MCF 10A (cell line): ENCODE measurements at places on chromosomes 2 and 18. TPM values are rescaled to one million over a fixed set of nuclear protein-coding genes. Genes with fewer than 3 reads are reported as not detected.
A peak's percentile ranks its signal among the peaks of the same experiment; 100 is the strongest.

DNA sequence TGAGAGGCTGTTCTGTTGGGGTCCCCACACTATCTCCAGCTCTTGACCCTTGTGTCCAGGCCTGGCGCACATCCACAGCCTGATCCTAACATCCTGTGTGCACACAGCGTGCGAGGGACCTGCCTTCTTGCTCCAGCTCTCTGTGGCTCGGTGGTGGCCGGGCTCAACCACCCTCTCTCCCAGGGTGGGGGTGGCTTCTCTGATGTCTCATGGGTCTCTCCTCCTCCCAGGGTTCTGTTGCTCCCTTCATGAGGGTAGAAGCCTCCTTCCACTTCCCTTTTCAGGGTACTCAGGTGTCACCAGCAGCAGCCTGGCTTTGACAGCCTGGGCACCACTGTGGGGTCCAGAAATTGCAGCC lies 196.9 kb upstream of the RAB6C start:
- no peak overlapping the region for H3K27ac ChIP-seq
- no peaks in the 10 kb centered on the region for H3K4me1 ChIP-seq
- H3K36me3 ChIP-seq = no peaks in the 10 kb centered on the region
- no peak for DNase-seq

DNA sequence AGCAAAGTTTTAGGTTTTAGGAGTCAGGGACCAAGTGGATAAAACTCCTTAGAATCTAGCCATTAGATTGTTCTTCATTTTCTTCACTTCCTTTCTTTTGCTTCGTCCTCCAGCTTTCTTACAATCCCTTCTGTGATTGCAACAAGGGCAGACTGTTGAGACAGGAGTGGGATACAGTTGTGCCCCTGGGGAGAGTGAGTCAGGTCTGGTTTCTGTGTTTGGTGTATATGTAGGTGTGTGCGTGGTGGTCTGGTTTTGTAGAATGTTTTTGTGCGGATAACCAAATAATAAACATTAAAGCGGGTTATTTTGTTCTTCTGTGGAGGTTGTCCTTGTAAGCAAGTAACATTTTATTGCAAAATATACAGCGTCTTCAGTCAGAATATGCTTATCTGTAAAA lies 7.3 kb downstream of the INSIG2 start:
- H3K4me1 ChIP-seq = peaks cover 14% of the 10 kb centered on the region
- H3K4me3 ChIP-seq = no peak overlapping the region

- no peaks in the 10 kb centered on the region for H3K27me3 ChIP-seq
- H3K4me3 ChIP-seq = no peak overlapping the region
- H3K36me3 ChIP-seq = no peaks in the 10 kb centered on the region
These were observed 128.9 kb upstream of the HS6ST1 start for GRCh38 chr2:128447538-128447995.

DNA sequence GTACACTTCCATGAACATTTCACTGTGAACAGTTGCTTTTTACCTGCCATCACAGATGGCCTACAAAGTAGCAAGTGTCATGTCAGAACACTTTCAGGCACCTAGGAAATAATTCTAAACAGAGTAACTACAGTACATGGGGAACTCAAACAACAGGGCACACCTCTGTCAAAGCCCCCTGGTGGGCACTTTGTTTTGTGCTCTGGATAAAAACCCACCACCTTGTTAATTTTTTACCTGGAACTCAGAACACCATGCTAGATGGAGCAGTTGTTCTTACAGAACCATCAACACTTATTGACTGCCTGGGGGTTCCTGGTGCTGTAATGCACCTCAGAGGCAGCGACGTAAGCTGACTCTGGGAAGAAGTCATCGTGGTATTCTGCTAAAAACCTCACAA lies 2.3 kb downstream of the MSL3B start:
- H3K27ac ChIP-seq = no peak overlapping the region
- H3K27me3 ChIP-seq = no peaks in the 10 kb centered on the region
- no peak for DNase-seq
- no peaks in the 10 kb centered on the region for H3K4me1 ChIP-seq
- H3K36me3 ChIP-seq = no peaks in the 10 kb centered on the region

DNA sequence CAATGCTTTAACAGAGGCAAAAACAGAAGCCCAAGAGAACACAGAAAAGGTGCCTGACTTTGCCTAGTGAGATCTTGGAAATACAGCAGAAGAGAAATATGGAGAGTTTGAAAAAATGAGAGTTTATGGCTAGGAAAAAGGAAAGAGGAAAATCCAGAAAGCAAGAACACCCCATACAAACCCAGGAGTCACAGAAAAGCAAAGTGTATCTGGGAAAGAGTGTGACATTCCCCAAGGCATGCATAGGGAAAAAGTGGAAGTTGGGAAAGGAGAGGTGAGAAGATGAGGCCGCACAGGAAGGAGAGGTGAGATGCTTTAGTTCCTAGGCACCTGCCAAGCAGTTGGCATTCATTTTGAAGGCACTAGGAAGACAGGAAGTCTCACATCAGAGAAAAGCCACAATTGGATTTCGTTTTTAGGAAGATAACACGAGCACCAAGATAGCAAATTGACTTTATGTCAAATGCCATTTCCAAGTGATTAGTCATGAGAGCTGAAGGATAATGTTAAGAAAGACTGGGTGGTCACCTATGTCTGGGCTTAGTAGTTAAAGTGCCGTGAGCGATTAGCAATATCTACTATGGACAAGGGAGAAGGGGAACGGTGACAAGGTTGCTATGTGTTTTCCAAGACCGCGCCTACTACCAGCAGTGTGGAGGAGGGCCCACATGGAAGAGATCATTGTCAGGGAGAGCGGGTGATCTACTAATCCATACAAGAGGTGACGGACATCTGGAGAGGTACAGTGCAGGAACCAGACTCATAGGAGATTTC lies 224.1 kb upstream of the PARD3B start:
- no peak overlapping the region for H3K27ac ChIP-seq
- H3K36me3 ChIP-seq = no peaks in the 10 kb centered on the region
- no peak for DNase-seq
- H3K27me3 ChIP-seq = no peaks in the 10 kb centered on the region

GRCh38 chr18:7601246-7601615 lies 34.1 kb downstream of the PTPRM start:
- H3K4me3 ChIP-seq = no peak overlapping the region
- peak; percentile 69 for DNase-seq
- H3K27ac ChIP-seq = no peak overlapping the region
- peaks cover 8% of the 10 kb centered on the region for H3K36me3 ChIP-seq
- H3K4me1 ChIP-seq = peaks cover 25% of the 10 kb centered on the region

DNA sequence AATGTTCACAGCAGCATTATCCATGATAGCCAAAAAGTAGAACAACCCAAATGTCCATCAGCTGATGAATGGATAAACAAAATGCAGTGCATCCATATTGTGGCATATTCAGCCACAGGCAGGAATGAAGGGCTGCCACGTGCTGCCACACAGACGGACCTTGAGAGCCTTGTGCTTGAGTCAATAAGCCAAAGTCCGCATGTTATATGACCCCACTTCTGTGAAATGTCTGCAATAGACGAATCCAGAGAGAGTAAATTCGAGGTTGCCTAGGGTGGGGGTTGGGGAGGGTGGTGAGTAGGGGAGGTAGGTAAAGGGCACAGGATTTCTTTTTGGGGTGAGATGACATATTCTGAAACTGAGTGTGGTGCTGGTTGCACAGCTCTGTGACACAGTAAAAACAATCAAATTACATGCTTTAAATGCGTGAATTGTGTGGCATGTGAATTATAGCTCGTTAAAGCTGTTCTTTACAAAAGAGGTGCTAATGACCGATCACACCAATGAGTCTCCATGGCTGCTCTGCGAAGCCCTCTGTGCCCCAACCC lies 38.9 kb upstream of the LDLRAD4 start:
- H3K27me3 ChIP-seq = no peaks in the 10 kb centered on the region
- H3K4me3 ChIP-seq = no peak overlapping the region
- no peaks in the 10 kb centered on the region for H3K4me1 ChIP-seq
- no peak overlapping the region for H3K27ac ChIP-seq
- no peak for DNase-seq

- H3K36me3 ChIP-seq = no peaks in the 10 kb centered on the region
- DNase-seq = peak; percentile 49
- peaks cover 25% of the 10 kb centered on the region for H3K4me1 ChIP-seq
- peak overlapping the region; percentile 67 for H3K4me3 ChIP-seq
- H3K27ac ChIP-seq = peak overlapping the region; percentile 96
These were observed 644 bp upstream of the DYM start for GRCh38 chr18:49460976-49461601.

Gene SPHKAP
- not detected in 2 replicates for total RNA-seq

Gene MOGAT1
- not detected in 2 replicates for total RNA-seq

Gene FTCDNL1
- total RNA-seq = 1.9 and 2.5 TPM in 2 replicates

Gene OR6B2
- total RNA-seq = not detected in 2 replicates

Gene SCN9A
- 1.3 and 1.9 TPM in 2 replicates for total RNA-seq

Gene LHCGR
- not detected in 2 replicates for total RNA-seq
